Ureter (tissue), 1 donor: ENCODE measurements at places on chromosomes 5 and 9. TPM values are rescaled to one million over a fixed set of nuclear protein-coding genes. Genes with fewer than 3 reads are reported as not detected.

HTR1A gene
- 1.8 TPM for total RNA-seq

DNA sequence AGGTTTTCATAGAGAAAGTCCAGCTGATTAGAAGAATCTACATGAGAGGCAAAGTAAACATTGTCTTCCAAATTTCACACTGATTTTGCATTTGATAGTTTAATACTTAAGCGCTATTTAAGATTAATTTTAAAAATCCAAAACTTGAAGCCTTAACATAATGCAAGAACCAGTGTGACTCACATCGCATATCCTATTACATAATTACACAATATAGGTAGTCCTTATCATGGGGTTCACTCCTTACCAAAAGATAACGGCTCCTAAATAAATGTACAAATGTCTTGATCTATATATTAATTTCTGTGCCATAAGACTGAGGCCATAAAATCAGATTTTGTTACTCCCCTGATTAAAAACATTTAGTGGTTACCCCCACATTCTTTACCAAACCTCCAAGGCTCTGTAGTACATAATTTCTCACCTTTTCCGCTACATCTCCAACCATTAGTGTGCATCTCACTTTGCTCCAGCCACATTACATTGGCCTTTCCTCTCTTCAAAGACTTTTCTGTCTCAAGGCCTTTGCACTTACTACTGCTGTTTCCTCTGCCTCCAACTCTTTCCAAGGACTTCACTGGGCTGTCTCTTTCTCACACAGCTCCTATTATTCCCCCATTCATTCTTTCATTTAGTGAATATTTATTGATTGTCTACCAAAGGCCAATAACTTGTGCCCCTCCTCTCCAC, 1.0 kb downstream of the RIOK2 start:
- DNase-seq, result no peak

DNA sequence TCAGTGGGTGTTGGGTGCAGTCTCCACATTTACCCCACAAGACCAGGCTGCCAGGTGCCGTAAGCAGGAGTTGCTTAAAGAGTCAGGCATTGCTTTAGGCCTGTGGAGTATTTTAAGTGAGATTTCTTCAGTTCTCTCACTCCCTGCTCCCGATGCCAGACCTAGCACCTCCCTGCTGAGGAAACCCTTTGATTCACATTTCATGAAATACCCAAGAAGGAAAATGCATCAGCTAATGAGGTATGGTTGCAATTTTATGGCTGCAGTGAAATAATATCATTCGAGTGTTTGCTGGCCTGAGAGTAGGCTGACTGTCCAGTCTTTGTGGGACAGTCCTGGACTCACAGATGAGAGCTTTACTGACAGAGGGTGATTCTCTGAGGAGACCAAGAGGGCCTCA, 67.4 kb upstream of the CTSL start:
- DNase-seq, result no peak

C5 gene
- 8.1 TPM for total RNA-seq

OSMR gene
- total RNA-seq, result 57.1 TPM

DNA sequence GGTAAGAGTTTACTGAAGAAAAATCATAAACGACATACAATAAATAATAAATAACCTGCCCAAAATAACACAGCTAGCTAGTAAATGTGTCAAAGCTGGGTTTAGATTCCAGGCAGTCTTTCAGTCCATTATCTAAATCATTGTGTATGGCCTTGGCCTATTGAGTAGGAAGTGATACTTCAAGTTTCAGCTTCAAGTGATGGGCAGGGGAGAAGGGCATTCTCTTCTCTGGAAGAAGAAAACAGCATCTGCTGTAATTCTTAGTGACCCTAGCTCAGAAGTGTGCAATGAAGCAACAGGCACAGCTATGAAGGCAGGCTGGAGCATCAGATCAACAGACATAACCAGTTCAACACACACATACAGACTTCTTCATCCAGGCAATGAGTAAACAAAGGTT, 42.5 kb downstream of the FNIP1 start:
- no peak for DNase-seq

- no peak for DNase-seq
Observed at GRCh38 chr9:127204771-127205470, 59.7 kb upstream of the GARNL3 start.

TTLL11 gene
- 10.9 TPM for total RNA-seq

PCDHGA6 gene
- 6.1 TPM for total RNA-seq

ADAMTS19 gene
- total RNA-seq, result 5.3 TPM

GRCh38 chr9:15289603-15290002, 17.4 kb downstream of the TTC39B start:
- no peak for DNase-seq

DNA sequence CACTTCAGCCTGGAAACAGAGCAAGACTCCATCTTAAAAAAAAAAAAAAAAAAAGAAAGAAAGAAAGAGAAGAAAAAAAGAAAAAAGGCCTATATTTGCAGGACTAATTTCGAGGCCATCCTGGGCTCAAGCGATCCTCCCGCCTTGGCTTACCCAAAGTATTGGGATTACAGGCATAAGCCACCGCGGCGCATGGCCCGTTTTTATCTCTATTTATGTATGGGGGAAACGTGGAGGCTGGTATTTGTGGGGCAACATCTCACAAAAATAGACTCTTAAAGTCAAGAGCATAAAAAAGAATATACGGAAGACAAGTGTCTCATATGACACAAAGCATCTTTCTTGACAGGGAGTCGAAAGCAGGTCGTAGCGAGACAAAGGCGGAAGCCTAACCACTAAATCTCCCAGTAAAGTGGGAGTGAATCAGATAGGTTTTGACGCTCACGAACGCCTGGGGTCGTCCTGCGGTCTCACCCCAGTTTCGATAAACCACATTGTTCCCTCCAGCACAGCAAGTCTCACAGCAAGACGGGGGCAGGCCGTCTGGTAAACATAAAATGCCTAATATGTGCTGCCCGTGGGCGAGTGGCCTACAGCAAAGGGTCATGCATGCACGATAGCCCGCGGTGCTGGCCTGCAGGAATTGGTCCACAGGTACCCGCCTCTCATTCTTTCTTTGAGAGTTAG, 1.8 kb upstream of the TRIM41 start:
- DNase-seq, result no peak

HAVCR1 gene
- 0.44 TPM for total RNA-seq

- DNase-seq, result no peak
Observed at GRCh38 chr9:79813258-79813638, 241.5 kb downstream of the TLE4 start.
